ENCODE measurements at places on chromosomes 16 and 17. TPM values are rescaled to one million over a fixed set of nuclear protein-coding genes. Genes with fewer than 3 reads are reported as not detected.

DNA sequence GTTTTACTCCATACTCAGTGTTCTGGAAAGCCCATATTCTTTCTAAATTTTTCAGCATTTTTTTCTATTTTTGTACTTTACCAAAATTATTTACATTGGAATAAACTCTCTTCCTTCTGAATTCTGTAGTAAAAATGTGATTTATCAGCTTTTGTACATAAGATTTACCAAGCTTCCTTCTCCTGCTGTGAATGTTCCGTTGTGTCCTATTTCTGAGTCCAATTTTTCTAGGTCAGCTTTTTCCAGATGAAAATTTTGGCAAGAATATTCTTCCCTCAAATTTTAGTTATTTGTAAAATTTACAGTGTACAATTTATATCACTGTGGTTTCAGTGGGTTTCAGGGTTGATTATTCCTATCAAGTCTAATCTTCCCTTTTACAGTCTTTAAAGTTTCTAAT, 27.5 kb downstream of the ASPA start:
- H3K36me3 ChIP-seq = no peaks in the 10 kb centered on the region
- no peak overlapping the region for H3K4me3 ChIP-seq
- H3K27me3 ChIP-seq = no peaks in the 10 kb centered on the region
- H3K4me1 ChIP-seq = no peaks in the 10 kb centered on the region

- H3K4me1 ChIP-seq = no peaks in the 10 kb centered on the region
- no peak overlapping the region for H3K4me3 ChIP-seq
- DNase-seq = no peak
- no peaks in the 10 kb centered on the region for H3K27me3 ChIP-seq
- H3K36me3 ChIP-seq = no peaks in the 10 kb centered on the region
Measured at GRCh38 chr17:83062818-83063671, 16.4 kb upstream of the METRNL start.

- H3K4me3 ChIP-seq = peak overlapping the region; percentile 49
- H3K4me1 ChIP-seq = peaks cover 62% of the 10 kb centered on the region
- H3K27ac ChIP-seq = no peak overlapping the region
- DNase-seq = no peak
- H3K27me3 ChIP-seq = peaks cover 6% of the 10 kb centered on the region
Measured at GRCh38 chr17:44543905-44544523, 13.3 kb upstream of the FZD2 start.

KRTAP3-2 gene
- not detected for polyA plus RNA-seq

DNA sequence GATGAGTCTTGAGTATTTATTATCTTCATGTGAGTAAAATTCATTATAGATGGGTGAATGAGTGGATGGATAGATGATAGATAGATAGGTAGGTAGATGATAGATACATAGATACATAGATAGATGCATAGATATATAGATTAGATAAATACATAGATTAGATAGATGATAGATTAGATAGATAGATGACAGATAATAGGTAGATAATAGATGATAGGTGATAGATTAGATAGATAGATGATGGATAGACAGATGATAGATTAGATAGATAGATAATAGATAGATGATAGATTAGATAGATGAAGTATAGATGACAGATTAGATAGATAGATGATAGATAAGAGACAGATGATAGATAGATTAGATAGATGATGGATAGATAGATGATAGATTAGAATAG, 21.8 kb upstream of the WFIKKN2 start:
- H3K4me3 ChIP-seq = no peak overlapping the region
- DNase-seq = no peak

SDR42E2 gene
- polyA plus RNA-seq = 0.08 TPM

DNA sequence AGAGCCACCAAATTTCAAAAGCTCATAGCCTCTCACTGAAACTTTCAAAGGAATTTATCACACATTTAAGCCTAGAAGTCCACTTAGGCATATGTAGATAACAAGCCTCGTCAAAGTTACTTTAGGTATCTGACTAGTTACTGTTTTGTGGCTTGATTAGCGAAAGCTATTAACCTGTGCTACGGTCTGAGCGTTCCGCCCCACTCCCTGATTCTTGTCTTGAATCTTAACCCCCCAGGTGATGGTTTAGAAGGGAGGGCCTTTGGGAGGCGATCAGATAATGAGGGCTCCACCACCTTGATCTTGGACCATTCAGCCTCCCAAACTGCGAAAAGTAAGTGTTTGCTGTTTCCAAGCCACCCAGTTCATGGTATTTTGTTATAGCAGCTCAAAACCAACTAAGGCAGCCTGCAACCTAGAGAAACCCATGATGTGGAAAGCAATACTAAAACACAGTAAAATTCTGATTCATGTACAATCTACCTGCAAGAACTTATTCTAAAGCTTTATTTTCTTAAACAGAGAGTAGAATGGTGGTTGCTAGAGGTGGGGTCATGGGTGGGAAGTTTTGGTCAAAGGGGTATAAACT, 7.1 kb downstream of the HSDL1 start:
- H3K27ac ChIP-seq = no peak overlapping the region
- no peak overlapping the region for H3K4me3 ChIP-seq
- no peak for DNase-seq
- no peaks in the 10 kb centered on the region for H3K36me3 ChIP-seq

- no peak for DNase-seq
- no peak overlapping the region for H3K27ac ChIP-seq
- H3K36me3 ChIP-seq = no peaks in the 10 kb centered on the region
- H3K4me1 ChIP-seq = no peaks in the 10 kb centered on the region
- no peak overlapping the region for H3K4me3 ChIP-seq
Measured at GRCh38 chr16:86661706-86662105, 83.4 kb downstream of the FOXL1 start.

GRCh38 chr16:2432801-2433505, 3.7 kb downstream of the CCNF start:
- peaks cover 13% of the 10 kb centered on the region for H3K4me1 ChIP-seq
- H3K4me3 ChIP-seq = no peak overlapping the region
- peaks cover 49% of the 10 kb centered on the region for H3K36me3 ChIP-seq
- DNase-seq = no peak
- no peak overlapping the region for H3K27ac ChIP-seq
- peaks cover 2% of the 10 kb centered on the region for H3K27me3 ChIP-seq

DNA sequence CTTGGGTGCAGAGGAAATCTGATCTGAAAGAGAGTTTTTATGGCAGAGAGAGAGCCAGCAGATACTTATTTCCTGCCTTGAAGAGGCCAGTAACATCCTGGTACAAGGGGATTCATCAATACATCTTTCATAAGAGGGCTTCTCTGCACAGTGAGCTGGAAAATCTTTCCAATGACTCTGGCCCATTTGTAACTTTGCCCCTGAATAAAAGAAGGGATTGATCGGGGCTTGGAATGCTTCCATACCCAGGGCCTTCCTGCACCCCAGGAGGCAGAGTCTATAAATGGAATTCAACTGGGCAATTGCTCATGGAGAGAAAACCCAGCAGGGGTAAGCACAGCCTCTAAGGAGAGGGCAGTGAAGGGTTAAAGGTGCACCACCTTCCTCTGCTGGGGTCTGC, 163.3 kb downstream of the XYLT1 start:
- H3K4me1 ChIP-seq = peaks cover 26% of the 10 kb centered on the region
- H3K4me3 ChIP-seq = no peak overlapping the region
- DNase-seq = no peak
- H3K36me3 ChIP-seq = no peaks in the 10 kb centered on the region
- H3K27ac ChIP-seq = no peak overlapping the region

MAPT gene
- polyA plus RNA-seq = 1.0 TPM

- no peak for DNase-seq
- H3K36me3 ChIP-seq = no peaks in the 10 kb centered on the region
- no peaks in the 10 kb centered on the region for H3K27me3 ChIP-seq
- H3K27ac ChIP-seq = no peak overlapping the region
- no peak overlapping the region for H3K4me3 ChIP-seq
- H3K4me1 ChIP-seq = no peaks in the 10 kb centered on the region
Measured at GRCh38 chr16:9657641-9658040, 524.6 kb downstream of the GRIN2A start.

DNA sequence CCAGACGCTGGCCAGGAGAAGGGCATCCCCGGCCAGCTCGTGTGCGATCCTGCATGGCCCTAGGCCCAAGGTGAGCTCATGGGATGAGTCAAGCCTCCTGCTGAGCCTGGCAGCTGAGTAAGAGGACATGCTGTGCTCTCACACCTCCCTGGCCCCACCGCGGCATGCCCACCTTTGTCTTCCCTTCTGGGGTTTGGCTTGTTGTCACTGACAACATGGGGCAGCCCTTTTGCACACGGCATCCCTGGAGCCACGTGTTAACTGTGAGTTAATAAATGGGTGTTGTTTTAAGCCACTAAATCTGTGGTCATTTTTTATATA, 8.9 kb upstream of the TNS4 start:
- H3K4me3 ChIP-seq = no peak overlapping the region
- peaks cover 6% of the 10 kb centered on the region for H3K4me1 ChIP-seq
- H3K27me3 ChIP-seq = no peaks in the 10 kb centered on the region
- H3K27ac ChIP-seq = no peak overlapping the region

GRCh38 chr17:30378241-30378824, 394 bp upstream of the CPD start:
- no peak for DNase-seq
- H3K36me3 ChIP-seq = no peaks in the 10 kb centered on the region
- peak overlapping the region; percentile 85 for H3K4me3 ChIP-seq
- peaks cover 26% of the 10 kb centered on the region for H3K27me3 ChIP-seq

DNA sequence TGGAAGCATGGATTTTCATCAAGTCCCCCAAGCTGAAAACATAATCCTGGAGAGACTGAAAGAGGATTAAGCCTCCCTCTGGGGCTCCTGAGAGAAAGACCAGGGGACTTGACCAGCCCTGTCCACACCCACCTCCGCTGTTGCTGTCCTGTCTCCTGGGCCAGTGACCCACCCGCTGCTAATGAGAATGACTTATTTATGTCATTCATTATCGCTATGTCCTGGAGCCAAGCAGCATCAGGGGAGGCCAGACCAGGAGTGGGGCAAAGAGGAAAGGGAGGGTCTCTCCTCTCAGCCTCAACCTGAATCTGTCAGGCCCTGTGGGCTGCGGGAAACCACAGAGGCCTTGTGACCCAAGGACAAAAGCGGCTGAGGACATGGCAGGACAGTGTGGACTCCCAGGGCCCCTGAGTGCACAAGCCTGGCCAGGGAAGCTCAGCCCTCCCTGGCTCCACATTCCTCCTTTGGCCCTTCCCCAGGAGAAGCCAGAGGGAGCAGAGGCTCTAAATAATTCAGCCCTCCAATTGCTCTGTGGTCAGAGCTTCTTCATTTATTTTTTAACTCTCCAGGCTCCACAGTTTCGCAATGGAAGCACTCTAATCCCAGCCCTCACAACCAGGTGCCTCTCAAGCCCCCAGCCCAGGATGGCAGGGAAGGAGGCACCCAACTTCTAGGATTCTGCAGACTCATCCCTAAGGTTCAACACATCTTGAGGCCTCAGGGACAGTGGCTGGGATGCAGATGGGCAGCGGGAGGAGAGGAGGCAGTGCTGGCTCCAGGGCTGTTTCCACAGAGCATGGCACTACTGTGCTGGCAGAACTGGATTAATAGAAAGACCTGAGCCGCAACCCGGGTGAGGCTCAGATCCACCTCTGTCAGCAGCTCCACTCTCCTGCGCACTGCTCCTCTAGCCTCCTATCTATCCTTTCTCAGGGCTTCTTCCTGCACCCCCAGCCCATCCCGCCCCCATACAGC, 19.1 kb downstream of the CUEDC1 start:
- no peak for DNase-seq
- no peaks in the 10 kb centered on the region for H3K27me3 ChIP-seq
- H3K4me3 ChIP-seq = no peak overlapping the region
- H3K36me3 ChIP-seq = no peaks in the 10 kb centered on the region

DNA sequence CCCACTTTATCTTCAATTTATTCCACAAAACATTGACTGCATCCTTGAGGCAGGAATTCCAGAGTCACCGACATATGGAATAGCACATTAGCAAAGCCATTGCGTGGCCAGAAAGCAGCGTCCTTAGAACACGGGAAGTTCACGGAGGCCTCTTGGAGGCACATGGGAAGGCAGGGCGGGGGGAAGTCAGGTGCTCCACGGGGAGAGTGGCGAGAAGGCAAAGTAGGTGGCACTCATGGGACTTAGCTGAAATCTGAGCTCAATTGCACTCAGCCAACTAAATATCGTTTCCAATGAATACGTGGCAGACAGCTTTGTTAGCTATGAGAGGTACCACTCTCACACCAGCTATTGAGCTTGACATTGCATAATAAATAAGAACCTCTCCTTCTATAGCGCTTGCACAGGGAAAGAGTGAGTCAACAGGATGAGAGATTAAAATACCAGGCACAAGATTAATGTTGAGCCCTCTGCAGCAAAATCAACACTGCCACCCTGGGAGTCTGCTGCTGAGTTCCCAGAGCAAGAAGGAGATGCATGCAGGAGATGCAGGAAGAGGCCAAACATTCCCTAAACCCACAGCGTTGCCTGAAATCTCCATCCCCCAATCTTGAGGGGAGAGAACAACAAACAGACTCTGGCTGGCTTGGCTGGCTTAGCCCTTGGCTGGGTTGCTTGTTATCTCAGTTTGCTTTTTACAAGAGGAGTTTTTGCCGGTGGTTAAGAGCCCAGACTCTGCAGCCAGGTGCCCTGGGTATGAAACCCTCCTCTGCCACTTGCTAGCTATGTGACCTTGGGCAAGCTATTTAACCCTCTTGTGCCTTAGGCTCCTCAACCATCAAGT, 28.8 kb downstream of the ABCC12 start:
- no peak overlapping the region for H3K27ac ChIP-seq
- no peak overlapping the region for H3K4me3 ChIP-seq
- no peaks in the 10 kb centered on the region for H3K4me1 ChIP-seq
- no peaks in the 10 kb centered on the region for H3K36me3 ChIP-seq
- DNase-seq = no peak
- no peaks in the 10 kb centered on the region for H3K27me3 ChIP-seq

KRT12 gene
- polyA plus RNA-seq = 0.03 TPM

GPS1 gene
- 277 TPM for polyA plus RNA-seq

GRCh38 chr17:39813631-39814030, 50.5 kb downstream of the IKZF3 start:
- H3K36me3 ChIP-seq = no peaks in the 10 kb centered on the region
- no peak overlapping the region for H3K4me3 ChIP-seq
- H3K27ac ChIP-seq = no peak overlapping the region
- H3K27me3 ChIP-seq = no peaks in the 10 kb centered on the region
- no peak for DNase-seq

DNA sequence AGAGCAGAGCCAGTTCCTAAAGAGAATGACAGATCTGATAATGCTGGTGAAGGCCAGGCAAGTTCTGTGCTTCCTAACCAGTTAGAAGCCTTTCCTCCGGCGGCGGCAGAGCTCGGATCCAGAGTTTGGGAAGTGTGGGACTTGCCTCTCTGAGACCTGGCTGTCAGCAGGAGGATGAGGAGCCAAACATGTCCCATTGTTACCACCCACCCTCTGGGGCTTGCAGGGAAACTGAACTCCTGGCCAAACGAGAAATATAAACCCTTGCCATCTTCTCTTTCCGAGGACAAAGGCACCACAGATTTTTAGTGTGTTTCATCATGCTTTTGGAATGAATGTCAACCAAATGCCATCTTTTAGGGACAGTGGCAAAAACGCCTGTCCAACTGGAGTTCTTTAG, 80.2 kb upstream of the SMURF2 start:
- H3K36me3 ChIP-seq = no peaks in the 10 kb centered on the region
- DNase-seq = no peak
- peaks cover 4% of the 10 kb centered on the region for H3K4me1 ChIP-seq

TBC1D3D gene
- polyA plus RNA-seq = not detected

Measured in H1 (cell line).